Dermis microvascular lymphatic vessel endothelial cell (primary cell): ENCODE measurements at places on chromosomes 13 and 19. TPM values are rescaled to one million over a fixed set of nuclear protein-coding genes. Genes with fewer than 3 reads are reported as not detected.

DNA sequence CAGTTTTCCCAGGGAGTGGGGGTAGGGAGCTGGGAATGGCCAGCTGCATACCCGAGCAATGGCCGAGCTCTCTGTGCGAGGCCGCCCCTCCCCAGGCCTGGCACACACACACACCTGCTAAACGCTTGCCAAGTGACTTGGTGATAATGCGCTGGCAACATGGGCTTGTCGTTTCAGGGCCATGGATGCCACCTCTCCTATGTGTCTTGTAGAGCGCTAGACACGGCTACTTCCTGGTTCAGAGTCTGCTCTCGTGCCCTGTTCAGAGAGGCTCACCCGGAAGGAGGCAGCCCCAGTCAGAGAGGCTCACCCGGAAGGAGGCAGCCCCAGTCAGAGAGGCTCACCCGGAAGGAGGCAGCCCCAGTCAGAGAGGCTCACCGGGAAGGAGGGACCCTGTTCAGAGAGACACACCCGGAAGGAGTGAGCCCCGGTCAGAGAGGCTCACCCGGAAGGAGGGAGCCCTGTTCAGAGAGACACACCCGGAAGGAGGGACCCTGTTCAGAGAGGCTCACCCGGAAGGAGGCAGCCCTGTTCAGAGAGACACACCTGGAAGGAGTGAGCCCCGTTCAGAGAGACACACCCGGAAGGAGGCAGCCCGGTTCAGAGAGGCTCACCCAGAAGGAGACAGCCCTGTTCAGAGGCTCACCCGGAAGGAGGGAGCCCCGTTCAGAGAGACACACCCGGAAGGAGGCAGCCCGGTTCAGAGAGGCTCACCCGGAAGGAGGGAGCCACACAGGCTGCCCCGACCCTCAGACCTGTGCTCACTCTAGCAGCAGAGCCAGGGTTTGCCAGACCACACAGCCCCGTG is 4.2 kb downstream of the ADPRHL1 start:
- peak; percentile 19 for DNase-seq

- no peak for DNase-seq
Measured at GRCh38 chr13:92802776-92803175, 423.8 kb upstream of the GPC6 start.

GRCh38 chr13:61350341-61350740 is 65.3 kb downstream of the PCDH20 start:
- no peak for DNase-seq

ZNF69 gene
- total RNA-seq, result 5.0 and 9.6 TPM in 2 replicates

GRCh38 chr13:79458436-79458835 is 22.5 kb upstream of the NDFIP2 start:
- DNase-seq, result no peak

RUVBL2 gene
- total RNA-seq, result 139 and 197 TPM in 2 replicates

GRCh38 chr13:40389081-40389641 is 277.3 kb downstream of the FOXO1 start:
- DNase-seq, result no peak

- DNase-seq, result no peak
Measured at GRCh38 chr19:11418549-11419506, at the start of gene RGL3. RGL3 (minus strand) TSS chr19:11419314; CDS start chr19:11419278, 36 bp downstream.

DNA sequence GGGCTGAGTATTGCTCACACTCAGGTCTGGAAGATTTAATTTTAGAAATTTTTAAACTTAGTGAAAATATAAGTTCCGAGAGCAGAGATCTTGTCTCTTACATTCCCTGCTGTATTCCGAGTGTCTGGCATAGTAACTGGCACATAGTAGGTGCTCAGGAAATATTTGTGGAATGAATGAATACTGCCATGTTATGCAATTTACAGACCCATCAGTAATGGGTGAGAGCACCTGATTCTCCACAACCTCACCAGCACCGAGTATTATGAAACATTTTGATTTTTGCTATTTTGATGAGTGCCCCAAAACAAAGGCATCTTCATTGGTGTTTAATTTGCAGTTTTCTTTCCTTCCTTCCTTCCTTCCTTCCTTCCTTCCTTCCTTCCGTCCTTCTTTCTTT is 15.8 kb upstream of the CLASRP start:
- DNase-seq, result no peak
